ENCODE measurements at places on chromosomes 2 and 18.

- no peak for DNase-seq
These were observed 646.0 kb downstream of the ZEB2 start for GRCh38 chr2:143873886-143874285.

DNA sequence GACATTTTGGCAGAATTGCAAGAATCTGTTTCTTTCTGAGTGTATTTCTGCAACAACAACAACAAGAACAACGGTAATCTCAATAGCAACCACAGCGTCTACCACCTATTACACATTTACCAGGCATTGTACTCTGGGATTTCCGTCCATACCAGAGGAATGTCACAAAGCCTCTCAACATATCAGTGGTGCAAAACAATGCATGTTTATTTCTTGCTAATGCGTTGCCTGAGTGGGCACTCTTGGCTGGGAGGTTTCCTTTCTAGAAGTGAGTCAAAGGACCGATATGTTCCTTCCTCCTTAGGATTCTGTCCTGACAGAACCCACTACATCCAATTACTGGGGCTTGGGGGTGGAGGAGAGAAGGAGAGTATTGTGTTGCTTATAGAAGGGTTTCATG is 585.6 kb downstream of the TSN start:
- DNase-seq = no peak

DNA sequence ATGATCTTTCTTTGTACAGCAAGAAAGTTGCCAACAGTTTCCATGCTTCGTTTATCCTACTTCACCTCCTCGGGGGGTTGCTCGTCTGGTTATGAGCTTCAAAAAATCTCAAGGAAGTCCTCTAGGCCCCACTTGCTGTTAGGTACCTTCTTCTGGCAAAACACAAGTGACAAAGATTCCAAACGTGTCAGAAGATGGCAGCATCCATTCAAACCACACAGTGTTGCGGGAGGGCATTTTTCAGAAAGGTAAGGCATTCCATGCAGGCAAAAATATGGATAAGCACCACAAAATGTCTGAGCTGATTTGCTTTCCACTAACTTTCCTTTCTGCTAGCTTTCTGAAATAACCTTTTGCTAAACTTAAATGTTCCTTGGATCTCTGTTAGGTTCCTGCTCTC is 13.2 kb upstream of the OR6B3 start:
- no peak for DNase-seq

DNA sequence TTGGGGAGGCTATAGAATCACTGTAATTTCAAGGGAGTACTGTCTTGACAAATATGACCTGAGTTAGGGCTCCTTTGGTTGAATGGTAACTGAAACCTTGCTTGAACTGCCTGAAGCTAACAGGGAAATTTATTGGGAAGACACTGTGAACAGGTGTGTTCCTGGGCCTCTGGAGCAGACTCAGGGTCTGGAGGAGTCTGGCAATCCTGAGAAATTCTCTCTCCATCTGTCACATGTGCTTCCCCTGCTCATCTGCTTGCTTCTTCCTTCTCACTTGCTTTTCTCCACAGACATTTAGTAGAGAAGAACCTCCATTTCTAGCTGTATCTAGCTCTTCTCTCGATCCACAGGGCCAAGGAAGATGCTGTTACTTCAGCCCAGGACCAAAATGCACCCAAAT is 476.5 kb downstream of the LRP1B start:
- no peak for DNase-seq

- no peak for DNase-seq
These were observed 144.3 kb downstream of the VAPA start for GRCh38 chr18:10057894-10058791.

DNA sequence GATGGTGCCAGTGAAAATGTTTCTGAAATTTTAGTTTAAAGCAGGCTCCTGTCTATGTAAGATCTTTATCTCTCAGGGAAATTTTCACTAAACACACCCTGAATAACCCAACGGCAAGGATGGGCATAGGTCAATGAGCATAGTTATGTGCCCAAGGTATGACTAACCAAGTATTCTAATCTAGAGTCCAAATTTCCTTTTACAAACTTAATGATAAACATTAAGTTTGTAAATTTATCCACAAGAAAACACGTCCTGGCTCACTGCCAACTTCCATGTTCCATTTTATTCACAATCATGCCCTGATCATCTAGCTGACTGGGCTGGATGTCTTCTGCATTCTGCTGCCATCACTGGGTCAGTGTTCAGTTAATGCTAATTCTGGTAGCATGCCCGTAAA is 151.2 kb downstream of the SRBD1 start:
- no peak for DNase-seq

- DNase-seq = no peak
These were observed 229.1 kb downstream of the PHLPP1 start for GRCh38 chr18:62944454-62944853.

DNA sequence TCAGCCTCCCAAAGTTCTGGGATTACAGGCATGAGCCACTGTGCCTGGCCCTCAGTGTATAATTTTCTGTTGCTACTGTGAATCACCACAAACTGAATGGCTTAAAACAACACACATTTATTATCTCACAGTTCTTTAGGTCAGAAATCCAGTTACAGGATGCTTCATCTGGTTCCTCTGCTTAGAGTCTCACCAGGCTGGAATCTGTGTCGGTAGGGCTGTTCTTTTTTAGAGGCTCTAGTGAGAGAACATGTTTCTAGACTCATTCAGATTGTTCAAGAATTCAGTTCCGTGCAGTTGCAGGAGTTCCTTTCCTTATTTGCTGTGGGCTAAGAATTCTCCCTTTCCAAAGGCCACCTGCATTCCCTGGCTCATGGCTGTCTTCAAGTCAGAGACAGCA is 22.2 kb downstream of the CCDC121 start:
- no peak for DNase-seq

- no peak for DNase-seq
These were observed 738.6 kb downstream of the ERBB4 start for GRCh38 chr2:211800001-211800400.

GRCh38 chr2:155630760-155631159 is 701.8 kb downstream of the NR4A2 start:
- DNase-seq = no peak

GRCh38 chr2:199739413-199740110 is 111.4 kb downstream of the FTCDNL1 start:
- DNase-seq = peak; percentile 26

DNA sequence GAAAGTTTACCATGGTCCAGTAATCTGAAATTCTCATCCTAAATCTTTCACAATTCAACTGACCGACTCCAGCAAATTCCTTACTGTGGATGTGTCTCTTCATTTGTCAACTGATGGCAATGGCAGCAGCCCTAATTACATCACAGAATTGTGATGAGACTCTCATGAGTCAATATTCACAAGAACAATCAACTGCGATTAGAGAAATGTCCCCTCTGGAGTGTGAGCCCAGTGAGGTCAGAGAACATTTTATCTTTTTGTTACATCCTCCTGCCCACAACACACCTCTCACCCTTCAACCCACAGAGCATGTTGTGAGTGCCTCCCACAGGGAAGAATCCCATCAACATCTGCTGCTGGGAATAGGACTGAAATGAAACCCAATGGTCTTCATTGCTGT is 73.6 kb downstream of the CD226 start:
- DNase-seq = no peak
